ENCODE measurements at places on chromosomes 3 and 15. TPM values are rescaled to one million over a fixed set of nuclear protein-coding genes. Genes with fewer than 3 reads are reported as not detected.

Gene COL6A5
- total RNA-seq, result not detected

Gene BCHE
- total RNA-seq, result under 0.01 TPM

Gene NLGN1
- 49.3 TPM for total RNA-seq

Gene SENP8
- total RNA-seq, result 2.2 TPM

DNA sequence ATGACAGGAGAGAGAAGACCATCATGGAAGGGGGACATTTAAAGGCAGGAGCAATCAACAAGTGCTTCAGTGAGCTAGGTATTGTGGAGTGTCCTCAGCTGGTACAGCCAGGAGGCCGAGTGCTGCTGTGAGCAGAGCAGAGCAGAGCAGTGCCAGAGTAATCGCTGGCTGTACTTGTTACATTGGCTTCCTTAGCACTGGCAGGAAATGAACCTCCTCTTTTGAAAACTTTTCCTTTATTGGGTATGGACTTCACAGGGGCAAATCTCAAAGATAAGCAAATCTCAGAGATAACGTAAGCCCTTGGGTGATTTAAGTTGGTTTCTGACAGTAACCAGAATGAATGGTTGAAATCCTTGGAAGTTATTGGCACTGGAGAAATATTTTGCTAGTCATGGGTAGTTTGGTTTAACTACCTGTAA lies 2.1 kb downstream of the SH3GL3 start:
- no peak for DNase-seq

GRCh38 chr15:28900041-28900891 lies 14.5 kb downstream of the APBA2 start:
- DNase-seq, result no peak

DNA sequence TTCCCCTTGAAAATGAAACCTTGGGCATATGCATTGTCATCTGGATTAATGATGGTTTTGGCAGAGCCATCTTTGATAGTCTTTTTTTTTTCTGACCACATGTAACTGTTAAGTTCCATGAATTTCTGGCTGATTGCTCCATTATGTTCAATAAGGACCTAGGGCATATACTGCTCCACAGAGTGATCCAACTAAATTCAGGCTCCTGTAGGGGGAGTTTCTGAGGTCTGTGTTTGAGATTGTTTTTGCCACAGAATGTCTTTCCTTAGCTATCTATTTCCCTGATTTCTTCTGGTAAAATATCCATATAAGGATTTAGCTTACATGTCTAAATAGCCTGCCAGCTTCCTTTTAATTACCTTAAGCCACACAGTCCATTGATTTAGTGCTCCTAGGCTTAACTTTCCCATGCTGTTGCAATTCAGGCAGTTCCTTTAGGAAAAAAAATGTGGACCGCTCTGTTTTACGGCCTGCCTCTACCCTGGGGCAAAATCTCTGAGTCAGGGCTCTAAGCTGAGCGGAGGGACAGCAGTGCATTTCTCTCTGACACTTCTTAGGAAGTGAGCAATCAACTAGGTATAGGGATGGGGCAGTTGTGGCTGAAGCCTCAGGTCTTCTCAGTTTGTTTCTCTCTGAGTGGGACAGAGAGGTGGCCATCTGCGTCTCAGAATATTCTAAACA lies 796.2 kb downstream of the NR2F2 start:
- no peak for DNase-seq

Gene MAPKBP1
- total RNA-seq, result 18.5 TPM
